CD8-positive, alpha-beta memory T cell (primary cell): ENCODE measurements at places on chromosomes 6 and 20.

DNA sequence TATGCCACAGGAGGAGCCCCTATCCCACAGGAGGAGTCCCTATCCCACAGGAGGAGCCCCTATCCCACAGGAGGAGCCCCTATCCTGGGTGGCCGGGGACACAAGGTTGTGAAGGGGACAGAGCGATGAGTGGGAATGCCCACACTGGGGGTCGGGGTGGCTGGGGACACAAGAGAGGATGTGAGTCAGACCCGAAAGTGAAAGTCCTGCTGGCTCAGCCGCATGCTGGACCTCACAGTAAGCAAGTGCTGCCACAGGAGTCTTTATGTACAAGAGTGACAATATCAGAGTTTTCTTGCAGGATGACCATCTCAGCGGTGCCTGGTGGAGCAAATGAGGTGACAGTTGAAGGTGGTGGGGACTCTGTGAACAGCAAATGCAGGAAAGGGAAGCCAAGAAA, 93.7 kb downstream of the PSMB1 start:
- no peak for DNase-seq

DNA sequence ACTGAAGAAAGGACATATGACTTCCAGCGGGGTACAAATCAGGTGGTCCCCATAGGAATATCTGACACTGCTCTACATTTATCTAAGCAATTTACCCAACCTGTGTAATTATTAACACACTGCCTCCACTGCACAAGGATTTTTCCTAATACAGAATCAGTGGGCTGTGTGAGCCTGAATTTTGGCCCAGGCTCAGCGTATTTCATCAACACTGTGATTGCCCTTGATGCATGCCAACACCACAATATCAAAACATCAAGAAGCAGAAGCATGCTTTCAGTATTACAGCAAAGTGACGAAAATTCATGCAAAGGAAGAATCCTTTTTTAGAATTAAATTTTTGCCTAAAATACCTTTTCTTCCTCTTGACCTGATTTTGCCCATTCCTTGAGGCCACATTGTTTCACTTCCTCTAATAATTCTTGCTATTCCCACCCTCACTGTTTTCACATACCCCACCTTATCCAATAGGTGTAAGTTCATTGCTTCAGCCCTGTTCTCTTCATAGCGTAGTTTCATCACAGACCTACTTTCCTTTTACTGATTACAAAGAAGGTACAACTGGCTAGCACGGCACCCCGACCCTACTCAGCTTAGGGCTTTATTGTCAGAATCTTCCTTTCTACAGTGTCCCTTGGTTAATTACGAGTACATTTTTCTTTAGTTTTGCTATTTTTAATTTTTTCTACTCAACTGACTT, 83.7 kb upstream of the PTCHD4 start:
- DNase-seq = no peak

GRCh38 chr6:142746524-142746923, 198.5 kb downstream of the HIVEP2 start:
- DNase-seq = peak; percentile 57

GRCh38 chr20:57195469-57196100, 70.9 kb downstream of the BMP7 start:
- no peak for DNase-seq

- DNase-seq = no peak
Measured at GRCh38 chr6:29532320-29532951, 27.1 kb downstream of the UBD start.

DNA sequence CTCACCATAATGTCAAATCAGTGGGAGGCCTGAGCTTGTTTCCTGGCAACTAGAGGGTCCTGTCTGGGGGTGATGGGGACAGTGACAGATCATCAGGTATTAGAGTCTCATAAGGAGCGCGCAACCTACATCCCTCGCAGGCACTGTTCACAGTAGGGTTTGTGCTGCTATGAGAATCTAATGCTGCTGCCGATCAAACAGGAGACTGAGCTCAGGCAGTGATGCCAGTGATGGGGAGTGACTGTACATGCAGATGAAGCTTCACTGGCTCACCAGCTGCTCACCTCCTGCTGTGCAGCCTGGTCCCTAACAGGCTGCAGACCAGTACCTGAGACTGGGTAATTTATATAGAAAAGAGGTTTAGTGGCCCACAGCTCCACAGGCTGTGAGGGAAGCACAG, 147.3 kb downstream of the TTLL2 start:
- no peak for DNase-seq

- DNase-seq = no peak
Measured at GRCh38 chr6:40791004-40791403, 203.8 kb upstream of the LRFN2 start.

GRCh38 chr6:72811971-72812421, 190.1 kb downstream of the KCNQ5 start:
- DNase-seq = no peak

DNA sequence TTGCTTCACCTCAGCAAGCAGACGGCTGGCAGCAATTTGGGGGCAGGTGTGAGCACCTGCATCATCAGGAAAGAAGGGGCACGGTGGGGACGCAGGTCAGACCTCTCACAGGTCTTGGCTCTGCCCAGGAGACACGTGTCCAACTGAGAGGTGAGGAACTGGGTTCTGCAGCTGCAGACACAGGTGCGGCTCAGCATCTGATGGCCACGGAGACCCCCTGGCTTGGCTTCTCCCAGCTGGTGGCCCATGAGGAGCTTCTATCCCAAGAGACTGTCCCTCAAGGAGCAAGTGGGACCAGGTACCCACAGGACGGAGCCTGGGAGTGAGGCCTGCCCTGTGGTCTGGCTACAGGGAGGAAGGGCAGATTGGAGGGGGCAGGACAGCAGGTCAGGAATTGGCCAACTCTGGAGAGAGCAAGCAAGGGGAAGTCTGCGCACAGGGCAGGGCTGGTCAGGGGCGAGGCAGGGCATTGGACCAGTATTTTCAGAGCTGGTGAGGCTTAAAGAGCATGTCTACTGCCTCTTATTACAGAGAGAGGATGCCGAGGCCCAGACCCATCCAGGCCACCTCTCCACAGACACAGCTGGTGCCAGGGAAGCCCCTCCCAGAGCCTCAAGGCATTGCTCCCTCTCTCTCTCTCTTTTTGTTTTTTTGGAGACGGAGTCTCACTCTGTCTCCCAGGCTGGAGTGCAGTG, 4.2 kb downstream of the STMN3 start:
- DNase-seq = no peak

DNA sequence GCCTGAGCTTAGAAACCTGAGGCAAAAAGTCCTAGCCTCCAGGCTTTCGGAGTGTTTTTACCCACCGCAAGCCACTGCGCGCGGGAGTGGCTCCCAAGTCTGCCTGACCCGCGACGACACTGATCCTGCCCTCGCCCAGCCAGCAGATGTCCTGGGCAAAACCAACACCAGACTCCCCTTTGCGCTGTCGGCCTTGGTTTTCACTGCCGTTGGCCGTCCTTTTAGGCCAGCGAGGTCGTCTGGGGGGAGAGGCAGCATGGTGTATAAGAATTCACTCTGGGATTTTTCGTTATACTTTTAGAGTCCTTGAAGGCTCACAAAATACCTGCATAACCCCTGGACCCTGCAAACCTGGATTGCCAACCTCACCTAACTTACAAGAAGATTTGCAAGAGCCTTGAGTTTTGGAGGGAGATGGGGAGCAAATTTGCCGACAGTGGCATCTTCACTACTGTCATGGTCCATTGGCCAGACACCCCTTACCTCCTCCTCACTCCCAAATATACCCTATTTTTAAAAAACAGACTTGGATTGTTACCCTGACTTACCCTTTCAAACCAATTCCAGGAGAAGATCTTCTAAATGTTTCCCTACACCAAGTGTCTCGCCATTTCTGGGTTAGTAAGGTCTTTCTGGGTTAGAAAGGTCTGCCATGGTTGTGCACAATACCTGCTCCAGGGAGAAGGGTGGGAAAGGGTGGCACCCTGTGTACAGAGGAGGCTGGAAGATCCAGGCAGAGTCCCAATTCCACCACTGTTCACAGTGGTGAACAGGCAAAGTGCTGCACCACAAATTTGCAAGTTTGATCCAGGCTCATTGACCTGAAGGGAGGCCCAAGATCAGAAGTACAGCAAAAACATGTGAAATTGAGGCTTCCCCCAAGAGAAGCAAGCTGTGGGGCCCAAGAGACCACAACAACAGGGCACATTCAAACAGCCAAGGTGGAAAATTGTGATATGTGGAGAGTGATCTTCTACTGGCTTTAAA, 4.4 kb downstream of the FOXA2 start:
- no peak for DNase-seq

- no peak for DNase-seq
Measured at GRCh38 chr6:46476301-46476700, 14.9 kb downstream of the RCAN2 start.

DNA sequence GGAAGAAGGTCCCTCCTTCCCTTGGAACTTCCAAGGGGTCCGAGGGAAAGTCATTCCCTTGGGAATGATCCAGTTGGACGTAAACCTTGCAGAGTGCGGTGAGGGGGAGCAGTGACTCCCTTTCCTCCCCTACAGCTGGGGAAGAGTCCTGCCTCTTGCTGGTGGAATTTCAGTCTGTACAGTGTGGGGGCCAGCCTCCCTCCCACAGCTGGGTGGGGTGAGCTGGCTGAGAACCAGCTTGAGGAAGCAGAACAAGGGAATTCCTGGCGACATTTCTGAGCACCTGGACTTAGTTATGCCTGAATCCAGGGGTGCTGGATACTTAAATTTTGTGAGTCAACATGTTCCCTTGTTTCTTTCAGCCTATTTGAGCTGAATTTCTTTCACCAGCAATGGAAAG, 152.0 kb downstream of the ANKRD60 start:
- DNase-seq = no peak

GRCh38 chr6:92521553-92521952, 897.8 kb downstream of the EPHA7 start:
- no peak for DNase-seq

DNA sequence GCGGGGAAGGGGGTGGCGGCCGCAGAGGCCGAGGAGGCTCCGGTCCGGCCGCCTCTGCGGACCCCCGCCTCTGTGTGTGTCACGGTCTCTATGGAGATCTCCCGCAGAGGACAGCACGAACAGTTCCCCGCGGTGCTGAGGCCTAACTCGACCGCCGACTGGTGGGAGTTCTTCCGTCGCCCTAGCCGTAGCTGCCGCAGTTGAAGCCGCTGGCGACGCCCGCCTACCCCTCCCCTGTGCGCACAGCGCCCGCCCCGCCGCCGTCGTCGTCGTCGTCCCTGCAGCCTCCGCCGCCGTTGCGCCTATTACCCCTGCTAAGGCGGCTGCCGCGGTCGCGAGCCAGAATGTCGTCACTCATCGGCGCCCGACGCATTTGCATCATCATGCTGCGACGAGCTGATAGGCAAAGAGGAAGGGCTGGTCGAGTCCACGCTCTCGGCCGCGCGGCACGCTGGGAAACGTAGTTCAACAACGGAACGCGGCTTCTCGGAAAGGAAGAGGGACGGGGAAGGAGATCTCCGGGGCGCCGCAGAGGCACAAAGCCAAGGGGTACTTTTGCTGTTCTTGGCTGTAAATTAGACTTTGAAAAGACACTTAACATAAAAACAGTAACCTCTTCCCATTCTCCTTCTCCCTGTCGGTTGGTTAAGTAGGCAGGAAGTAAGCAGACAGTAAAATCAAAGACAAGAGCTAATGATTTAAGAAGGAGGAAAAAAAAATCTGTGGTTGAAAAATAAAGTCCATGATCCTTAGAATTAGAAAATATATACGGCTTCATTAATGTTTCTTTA, at the start of gene NUP153:
Gene NUP153 (minus strand): TSS at position 346 of the 791 bp plus-strand sequence. CDS start 538 bp downstream, outside the sequence.
- peak; percentile 99 for DNase-seq

DNA sequence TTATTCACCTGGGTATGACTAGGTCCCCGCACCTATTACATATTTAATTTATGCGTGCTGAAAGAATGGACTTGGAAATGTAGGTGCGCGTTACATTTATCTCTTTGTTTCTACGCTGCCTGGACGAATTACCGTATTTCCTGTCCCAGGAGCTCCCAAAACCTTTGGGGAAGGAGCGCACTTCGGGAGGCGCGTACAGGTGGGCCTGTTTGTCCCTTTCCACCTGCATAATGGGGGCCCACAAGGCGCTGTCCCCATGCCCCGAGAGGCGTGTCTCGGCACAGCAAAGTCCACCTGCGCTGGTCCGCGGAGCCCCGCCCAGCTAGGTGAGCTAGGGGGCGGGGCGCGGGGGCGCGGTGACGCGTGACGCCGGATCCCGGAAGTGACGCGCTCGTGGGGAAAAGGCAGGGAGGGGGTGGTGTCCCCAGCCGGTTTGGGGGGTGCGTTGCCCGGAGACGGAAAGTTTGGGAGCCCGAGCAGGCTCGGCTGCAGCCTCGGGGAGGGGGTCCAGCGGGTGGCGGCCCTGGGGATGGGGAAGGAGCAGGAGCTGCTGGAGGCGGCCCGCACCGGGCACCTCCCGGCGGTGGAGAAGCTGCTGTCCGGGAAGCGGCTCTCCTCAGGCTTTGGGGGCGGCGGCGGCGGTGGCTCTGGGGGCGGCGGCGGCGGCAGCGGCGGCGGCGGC, at the start of gene ANKS1A:
Gene ANKS1A (plus strand): TSS at position 382 of the 682 bp plus-strand sequence. CDS start 148 bp downstream, at position 530.
- DNase-seq = peak; percentile 91

DNA sequence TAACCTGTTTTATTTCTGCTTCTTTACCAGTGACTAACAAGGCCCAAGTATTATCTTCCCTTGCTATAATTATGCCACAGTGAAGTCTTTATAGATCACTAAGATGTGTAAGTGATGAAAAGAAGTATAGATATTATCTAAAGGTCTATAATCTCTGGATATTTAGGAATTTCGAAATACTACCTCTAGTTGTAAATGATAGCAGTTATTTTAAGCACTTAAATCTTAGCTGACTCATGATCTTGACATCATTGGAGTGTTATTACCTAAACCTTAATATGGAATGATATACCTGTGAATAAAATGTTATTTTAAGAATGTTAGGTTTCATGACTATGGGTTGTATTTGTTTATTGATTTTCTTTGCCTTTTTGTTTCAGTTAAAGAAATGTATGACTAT, 31.5 kb downstream of the CDC40 start:
- DNase-seq = no peak

DNA sequence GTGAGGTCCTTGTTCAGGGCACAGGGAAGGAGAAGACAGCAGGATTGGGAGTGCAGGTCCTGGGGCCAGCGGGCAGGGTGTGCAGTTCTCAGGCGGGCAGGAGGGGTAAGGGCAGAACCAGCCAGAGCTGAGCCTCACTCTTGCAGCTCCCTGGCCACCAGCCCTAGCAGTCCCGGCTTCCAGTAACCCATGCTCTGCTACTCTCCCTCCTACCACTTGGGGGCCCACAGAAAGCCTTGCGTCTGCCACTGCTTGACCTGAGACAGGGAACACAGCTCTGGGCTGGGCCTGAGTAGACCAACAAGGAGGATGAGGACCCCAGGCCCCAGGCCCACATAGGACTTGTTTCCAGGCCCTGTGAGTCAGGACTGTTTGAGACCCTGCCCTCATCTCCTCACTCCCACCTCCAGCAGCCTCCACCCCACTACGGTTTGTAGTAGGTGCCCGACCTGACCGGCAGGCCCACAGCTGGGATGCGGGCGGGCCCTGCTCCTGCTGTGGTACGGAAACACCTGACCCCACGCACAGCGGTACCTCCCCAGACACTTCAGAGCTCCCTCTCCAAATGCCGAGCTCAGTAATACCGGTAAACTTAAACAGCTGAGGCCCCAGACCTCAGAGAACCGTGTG, 39.2 kb downstream of the KCNK5 start:
- DNase-seq = peak; percentile 46

DNA sequence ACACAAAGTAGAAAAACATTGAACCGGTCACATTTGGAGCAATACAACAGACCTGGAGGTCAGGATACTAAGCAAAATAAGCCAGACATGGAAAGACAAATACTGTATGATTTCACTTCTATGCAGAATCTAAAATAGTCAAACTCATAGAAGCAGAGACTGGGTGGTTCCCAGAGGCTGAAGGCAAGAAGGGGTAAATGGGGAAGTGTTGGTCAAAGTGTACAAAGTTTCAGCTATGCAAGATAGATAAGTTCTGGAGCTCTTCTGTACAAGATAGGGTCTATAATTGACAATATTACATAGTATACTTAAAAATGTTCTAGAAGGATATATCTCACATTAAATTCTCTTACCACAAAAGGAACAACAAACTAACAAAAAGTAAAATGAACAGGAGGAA, 70.3 kb downstream of the TMEM244 start:
- no peak for DNase-seq
